Head of caudate nucleus (tissue), 42 donors: ENCODE measurements at places on chromosomes 16 and 17.

DNA sequence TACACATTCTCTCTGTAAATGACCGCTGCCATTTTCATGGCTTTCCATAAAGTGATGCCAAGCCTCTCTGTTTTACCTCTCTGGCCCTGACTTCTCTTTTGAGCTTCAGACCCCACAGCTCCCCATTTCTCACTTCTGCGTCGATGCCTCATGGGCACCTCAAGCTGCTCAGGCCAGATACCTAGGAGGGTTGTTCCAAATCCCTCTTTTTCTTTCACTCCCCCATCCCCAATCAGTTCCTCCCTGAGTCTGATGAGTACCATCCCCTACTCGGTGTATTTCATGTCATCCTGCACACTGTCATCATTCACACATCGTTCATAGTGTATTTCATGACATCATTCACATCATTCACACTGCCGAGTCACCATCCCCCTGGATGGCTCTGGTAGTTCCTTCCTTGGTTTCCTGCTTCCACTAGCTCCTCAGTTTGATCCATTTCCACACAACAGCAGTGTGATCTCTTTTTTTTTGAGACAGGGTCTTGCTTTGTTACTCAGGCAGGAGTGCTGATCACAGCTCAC is 43.1 kb downstream of the NTN1 start:
- no peak for DNase-seq

DNA sequence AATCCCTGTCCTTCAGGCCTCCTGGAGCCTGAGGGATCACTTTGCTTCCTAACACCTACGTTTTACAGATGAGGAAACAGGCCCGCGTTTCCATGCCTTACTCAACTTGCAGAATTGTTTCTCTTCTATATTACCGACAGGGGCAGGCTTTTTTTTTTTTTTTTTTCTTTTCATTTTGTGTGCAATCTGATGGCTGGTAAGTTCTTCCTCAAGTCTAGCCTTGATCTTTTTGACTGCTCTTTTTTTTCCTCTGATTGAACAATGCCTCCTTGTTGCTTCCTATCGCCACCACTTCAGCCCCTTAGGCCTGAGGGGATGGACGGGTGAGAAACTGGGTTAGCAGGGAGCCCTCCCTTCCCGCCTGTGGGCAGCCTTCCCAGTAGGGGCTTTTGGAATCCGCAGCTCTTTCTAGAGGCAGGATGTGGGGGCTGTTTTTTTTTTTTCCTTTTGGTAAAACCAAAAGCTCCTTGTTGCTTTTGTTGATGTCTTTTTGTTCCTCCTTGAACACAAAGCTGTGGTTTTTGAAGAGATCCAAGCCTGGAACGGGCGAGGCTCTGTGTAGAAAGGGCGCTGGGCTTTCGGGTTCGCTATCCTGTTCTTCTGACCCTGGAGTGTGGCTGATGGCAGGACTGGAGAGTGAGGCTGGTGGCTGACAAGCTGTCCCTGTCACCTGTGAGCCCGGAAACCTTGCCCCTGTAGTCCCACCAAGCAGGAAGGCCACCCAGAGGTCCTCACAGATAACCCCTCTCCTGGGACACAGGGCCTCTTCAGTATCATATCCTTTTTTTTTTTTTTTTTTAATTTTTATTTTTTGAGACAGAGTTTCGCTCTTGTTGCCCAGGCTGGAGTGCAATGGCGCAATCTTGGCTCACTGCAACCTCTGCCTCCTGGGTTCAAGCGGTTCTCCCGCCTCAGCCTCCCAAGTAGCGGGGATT is 14.0 kb downstream of the LASP1 start:
- DNase-seq: no peak

DNA sequence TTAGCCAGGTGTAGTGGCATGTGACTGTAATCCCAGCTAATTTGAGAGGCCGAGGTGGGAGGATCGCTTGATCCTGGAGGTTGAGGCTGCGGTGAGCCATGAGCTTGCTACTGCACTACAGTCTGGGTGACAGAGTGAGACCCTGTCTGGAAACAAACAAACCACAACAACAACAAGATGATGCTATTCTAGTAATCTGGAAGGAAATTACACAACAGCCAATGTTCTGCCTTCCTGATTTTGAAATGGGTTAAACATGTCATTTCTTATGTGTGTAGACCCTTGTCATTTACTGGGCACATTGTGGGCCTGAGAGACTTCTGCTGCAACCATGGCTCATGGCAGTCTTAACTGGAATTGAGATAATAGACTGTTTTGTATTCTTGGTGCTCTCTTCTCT is 5.9 kb downstream of the COQ7 start:
- no peak for DNase-seq

DNA sequence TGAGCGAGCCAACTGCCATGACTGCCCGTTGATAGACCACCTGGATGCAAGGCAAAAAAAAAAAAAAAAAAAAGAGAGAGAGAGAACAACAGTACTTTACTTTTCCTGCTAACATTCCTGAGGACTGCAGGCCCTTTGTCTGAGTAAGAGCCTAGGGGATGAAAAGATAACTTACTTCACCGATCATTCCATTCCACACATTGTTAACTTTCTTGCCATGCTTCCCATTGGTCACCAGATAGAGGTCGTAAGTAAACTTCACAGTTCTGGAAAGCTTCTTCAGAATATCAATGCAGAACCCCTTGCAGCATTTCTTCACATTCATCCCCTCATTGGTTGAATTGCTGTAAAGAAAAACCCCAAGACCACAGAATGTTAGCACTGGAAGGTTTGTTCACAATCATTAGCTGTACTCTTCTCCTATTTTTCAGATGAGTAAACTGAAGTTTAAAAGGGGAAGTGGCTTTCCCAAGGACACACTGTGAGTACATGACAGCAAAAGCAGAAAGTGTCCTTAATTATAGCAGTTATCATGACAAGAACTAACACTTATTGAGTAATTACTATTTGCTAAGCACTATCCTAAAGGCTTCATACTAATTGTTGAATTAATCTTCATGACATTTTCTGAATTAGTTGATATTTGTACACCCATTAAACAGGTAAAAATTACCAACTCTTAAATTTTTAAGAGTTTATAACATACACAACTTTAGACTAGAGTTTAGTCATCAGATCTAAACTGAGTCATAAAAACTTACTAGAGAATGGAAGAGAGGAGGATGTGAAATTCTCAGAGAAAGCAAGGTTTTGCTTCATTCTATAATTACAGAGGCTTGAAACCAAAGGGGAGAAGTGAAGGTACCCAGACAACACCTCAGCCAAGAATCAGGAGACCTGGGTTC is 341.2 kb downstream of the GRIN2A start:
- no peak for DNase-seq
